ENCODE measurements at places on chromosomes 13 and 19. TPM values are rescaled to one million over a fixed set of nuclear protein-coding genes. Genes with fewer than 3 reads are reported as not detected.

DNA sequence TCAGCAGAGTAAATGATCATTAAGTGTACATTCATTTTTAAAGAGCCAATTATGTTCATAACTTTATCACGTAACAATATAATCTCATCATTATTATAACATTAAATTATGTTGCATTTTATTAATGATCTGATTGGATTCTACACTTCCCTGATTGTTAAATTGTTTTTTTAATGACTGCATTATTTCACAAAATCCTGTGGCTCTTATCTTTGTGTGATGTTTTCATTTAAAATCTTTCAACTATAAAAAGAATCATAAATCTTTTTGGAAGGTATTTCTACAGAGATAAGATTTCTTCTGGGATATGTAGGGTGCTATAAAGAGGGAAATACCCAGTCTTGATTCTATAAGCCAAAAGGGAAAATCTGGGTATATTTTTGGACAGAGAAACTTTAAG, 101.7 kb downstream of the ZIC5 start:
- DNase-seq, result no peak

GRCh38 chr13:79782541-79783205, 301.7 kb downstream of the NDFIP2 start:
- DNase-seq, result no peak

GRCh38 chr13:74229242-74229641, 95.0 kb upstream of the KLF12 start:
- DNase-seq, result no peak

- no peak for DNase-seq
These were observed 29.4 kb downstream of the ZNRF4 start for GRCh38 chr19:5484398-5485285.

DNA sequence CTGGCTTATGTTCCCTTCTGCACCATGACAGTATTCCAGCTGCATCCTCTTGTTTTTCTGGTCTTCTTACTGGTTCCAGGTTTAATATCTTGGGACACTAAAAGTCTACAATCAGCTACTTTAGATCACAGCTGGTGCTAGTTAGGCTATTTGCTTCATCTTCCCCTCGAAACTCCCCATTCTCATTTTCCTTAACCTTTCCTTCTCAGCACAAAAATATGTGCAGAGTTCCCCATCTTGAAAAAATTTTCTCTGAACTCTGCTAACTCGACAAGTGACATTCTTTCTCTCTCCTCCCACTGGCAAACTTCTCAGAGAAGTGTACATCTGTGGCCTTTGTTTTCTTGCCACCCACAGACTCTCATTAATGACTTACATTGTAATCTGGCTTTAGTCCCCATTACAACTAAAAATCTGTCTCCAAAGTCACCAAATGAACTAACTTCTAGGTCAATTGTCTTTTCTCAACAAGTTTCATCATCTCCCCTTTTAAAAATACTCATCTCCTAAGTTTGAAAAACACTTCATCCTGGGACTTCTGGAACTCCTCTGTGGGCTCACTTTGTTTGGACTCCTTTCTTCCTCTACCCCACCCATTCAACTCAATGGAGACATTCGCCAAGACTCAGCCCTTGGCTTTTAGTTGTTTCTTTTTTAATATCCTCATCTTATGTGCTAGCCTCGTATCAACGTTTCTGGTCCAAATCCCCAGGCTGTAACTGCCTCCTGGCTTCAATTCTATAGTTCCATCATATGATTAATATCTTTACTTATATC, 7.1 kb upstream of the KL start:
- no peak for DNase-seq

DNA sequence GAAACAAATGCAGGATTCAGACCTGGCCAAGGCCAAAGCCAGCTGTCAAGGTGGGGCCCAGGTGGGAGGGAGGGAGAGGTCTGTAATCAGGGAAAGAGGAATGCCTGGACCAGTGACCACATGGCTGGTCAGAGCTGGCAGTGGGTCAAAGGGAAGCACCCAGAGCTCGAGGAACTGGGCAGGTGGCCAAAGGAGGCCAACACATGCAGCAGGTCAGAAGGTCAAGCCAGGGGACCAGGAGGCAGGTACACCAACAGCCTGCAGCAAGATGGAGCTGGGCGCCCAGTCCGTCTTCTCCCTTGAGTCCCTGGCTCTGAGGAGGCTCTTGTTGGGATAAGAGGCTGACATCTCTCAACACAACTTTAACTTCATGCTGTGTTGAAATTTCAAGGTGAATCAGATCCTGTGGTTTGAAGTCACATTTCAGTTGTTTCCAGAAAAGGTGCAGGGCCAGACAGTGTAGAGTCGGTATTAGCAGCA, 17.1 kb downstream of the GPATCH1 start:
- DNase-seq, result no peak

DNA sequence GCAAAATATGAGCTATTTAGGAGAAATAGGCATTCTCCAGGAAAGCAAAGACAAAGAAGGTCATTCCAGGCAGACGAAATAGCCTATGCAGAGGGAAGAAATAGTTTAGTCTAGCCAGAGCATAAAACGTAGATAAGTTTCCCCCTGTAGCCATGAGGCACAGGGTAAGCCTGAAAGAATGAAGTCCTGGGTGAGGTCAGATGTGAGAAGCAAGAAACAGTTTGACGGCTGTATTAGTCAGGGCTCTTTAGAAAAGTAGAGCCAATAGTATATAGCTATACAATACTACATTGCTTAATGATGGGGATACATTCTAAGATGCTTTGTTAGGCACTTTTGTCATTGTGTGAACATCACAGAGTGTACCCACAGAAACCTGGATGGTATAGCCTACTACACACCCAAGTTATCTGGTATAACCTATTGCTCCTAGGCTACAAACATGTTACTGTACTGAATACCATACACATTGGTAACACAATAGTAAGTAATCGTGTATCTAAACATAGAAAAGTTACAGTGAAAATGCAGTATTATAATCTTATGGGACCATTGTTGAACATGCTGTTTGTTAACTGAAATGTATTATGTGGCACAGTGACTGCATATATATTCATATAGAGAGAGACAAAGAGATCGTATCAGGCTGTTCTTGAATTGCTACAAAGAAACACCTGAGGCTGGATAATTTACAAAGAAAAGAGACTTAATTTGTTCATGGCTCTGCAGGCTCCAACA, 59.3 kb upstream of the WDFY2 start:
- no peak for DNase-seq

- DNase-seq, result no peak
These were observed 670 bp upstream of the CHAF1A start for GRCh38 chr19:4401769-4402170.

GRCh38 chr13:59691501-59692066, 472.1 kb downstream of the DIAPH3 start:
- DNase-seq, result no peak

DNA sequence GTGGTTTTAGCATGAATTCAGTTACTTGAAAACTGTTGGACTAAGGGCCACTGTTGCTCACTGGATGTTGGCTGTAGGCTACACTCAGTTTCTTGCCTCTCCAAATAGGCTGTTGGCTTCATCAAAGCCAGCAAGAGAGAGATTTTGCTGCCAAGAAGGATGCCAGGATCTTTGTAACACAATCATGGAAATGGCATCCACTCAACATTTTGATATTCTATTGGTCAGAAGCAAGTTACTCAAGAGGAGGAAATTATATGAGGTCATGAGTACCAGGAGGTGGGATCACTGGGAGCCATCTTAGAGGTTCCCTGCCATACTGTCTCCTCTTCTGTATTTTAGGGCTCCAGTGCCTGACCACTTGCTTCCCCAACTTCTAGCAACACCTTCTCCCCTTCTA, 30.6 kb downstream of the SYDE1 start:
- no peak for DNase-seq

DNA sequence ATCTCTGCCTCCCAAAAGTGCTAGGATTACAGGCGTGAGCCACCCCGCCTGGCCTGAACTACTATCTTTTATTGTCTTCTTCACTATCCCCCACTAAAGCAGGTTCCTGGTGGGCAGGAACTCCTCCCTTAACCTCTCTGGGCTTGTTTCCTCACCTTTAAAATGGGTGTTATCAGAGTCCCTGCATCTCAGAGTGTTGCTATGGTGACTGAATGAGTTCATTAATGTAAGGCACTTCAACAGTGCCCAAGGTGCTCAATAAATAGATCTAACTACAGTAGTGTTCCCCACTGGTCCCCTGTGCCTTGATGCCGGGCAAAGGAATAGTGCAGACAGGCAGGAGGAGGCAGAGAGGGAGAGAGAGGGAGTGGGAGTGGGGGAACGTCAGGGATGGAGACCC, 20.5 kb downstream of the CCDC97 start:
- no peak for DNase-seq

- DNase-seq, result no peak
These were observed 3.1 kb downstream of the CCER2 start for GRCh38 chr19:38908911-38909310.

- DNase-seq, result no peak
These were observed 27.3 kb downstream of the MYCBP2 start for GRCh38 chr13:77299587-77299986.

- no peak for DNase-seq
These were observed 121.8 kb downstream of the AKAP11 start for GRCh38 chr13:42393573-42394360.

GRCh38 chr13:96646101-96646500, 348.2 kb downstream of the OXGR1 start:
- no peak for DNase-seq

DNA sequence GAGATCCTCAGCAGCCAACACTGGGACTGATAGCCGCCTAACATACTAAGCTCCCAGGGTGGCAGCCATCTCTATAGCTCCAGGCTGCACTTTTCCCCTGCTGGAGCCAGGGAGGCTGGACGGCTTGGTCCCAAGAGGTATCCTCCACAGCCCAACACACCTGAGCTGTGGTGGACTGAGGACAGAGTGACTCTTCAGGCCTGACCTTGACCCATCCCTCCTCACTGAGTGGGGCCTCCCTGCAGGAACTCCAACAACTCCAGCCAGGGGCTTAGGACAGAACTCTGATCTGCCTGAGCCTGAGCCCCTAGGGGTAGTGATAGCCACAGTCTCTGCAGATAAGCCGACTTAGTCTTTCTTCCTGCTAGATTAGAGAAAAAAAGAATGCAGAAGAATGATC, 958.1 kb upstream of the PRR20A start:
- no peak for DNase-seq

- DNase-seq, result peak; percentile 58
These were observed 39.5 kb upstream of the RPL21 start for GRCh38 chr13:27211771-27212364.

- no peak for DNase-seq
These were observed 25.1 kb downstream of the CARD8 start for GRCh38 chr19:48230555-48231129.

GRCh38 chr13:47133011-47133445, 236.2 kb upstream of the HTR2A start:
- no peak for DNase-seq

DNA sequence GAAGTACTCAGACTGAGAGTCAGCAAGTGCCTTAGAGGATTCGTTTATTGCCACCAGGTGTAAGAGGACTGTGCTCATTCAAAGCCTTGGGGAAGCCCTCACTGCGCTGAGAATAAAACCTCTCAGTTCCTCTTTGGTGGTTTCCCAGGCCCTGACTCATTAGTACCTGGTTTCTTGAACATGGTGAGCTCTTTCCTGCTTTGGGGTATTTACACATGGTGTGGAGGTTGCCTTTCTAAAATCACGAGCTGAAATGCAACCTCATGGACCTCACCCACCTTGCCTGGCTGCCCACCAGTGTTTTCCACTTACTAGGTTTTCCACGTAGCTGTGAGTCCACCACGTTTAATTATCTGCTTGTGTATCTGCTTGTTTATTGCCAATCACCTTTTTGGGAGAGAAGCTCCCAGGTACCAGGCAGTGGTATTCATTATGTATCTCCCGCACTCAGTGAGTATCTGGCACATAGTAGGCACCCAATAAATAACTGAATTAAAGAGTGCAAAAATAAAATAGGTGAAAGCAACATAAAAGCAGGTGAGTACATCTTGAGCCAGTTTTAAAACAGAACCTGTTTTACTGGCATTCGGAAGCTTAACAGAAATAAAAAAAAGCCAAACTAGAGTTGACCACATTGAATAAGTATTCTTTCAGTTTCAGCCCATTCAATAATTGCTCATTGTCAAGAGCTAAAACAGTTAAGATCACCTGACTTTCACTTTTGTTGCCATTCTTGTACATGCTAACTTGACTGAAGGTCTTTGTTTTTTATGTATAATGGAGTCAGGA, 533.0 kb downstream of the MYO16 start:
- DNase-seq, result peak; percentile 47

GRCh38 chr13:49607761-49608160, 20.5 kb upstream of the ARL11 start:
- DNase-seq, result no peak

DNA sequence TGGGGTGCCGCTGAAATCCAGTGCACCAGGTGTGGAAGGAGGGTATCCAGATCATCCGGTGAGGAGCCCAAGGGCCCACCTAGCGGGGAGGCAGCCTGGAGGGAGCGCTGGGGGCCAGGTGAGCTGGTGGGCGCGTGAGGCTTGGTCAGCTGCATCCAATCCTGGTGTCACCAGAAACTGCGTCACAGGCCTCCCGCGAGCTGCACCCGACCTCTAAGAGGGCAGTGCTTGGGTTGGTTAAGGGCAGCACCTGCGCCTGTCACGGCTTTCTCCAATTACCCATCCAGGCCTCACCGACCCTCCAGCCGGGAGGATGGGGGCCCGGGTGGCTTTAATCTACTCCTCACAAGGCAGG, 284 bp downstream of the RNF17 start:
- DNase-seq, result no peak

GRCh38 chr19:40889366-40889765, 7.3 kb upstream of the CYP2A7 start:
- DNase-seq, result no peak

SLC35E1 gene
- total RNA-seq, result 60.8 TPM

RNF17 gene
- total RNA-seq, result not detected

DNAAF3 gene
- 23.0 TPM for total RNA-seq

CD177 gene
- 7.5 TPM for total RNA-seq

OR7A5 gene
- not detected for total RNA-seq

ZNF491 gene
- total RNA-seq, result 2.6 TPM

SLC17A7 gene
- total RNA-seq, result 0.37 TPM

ZNF414 gene
- total RNA-seq, result 10.5 TPM

ARRDC5 gene
- total RNA-seq, result not detected

ACP7 gene
- total RNA-seq, result not detected

B3GNT8 gene
- 39.1 TPM for total RNA-seq

CRX gene
- total RNA-seq, result not detected

APOE gene
- 1,773 TPM for total RNA-seq

IGFL1 gene
- total RNA-seq, result not detected

CERS4 gene
- 131 TPM for total RNA-seq

GNA15 gene
- 29.8 TPM for total RNA-seq

ZNF808 gene
- total RNA-seq, result 12.6 TPM

ZNF541 gene
- total RNA-seq, result 2.1 TPM
